ENCODE measurements at places on chromosomes 1 and 21.

GRCh38 chr1:116844775-116845174 is 64.9 kb upstream of the PTGFRN start:
- DNase-seq, result no peak

- DNase-seq, result no peak
Measured at GRCh38 chr1:181151378-181152326, 63.2 kb downstream of the IER5 start.

DNA sequence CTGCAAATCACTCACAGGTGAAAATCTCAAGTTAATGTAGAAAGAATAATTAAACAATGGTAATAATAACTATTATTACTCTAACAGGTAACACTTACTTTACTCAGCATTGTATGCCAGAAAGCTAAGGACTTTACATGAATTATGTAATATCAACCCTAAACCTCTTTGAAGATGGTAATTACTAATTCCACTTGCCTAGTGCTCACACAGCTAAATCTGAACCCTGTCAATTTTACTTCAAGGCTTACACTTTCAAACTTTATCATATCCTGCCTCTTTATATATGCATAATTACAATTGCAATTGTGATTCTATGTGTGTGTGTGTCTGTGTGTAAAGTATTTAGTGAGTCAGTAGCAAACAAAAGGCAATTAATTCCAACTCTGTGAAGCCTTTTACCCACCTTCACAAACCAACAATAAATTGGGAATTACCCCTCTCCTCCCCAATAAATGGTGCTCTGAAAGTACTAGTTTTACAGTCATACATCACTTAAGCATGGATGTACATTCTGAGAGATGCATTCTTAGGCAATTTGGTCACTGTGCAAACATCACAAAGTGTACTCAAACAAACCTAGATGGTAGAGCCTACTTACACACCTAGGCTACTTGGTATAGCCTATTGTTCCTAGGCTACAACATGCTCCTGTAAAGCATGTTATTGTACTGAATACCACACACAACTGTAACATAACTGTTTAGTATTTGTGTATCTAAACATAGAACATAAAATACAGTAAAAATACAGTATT is 5.9 kb downstream of the ZNF644 start:
- DNase-seq, result no peak

- peak; percentile 30 for DNase-seq
Measured at GRCh38 chr1:45522324-45523104, 830 bp upstream of the PRDX1 start.

DNA sequence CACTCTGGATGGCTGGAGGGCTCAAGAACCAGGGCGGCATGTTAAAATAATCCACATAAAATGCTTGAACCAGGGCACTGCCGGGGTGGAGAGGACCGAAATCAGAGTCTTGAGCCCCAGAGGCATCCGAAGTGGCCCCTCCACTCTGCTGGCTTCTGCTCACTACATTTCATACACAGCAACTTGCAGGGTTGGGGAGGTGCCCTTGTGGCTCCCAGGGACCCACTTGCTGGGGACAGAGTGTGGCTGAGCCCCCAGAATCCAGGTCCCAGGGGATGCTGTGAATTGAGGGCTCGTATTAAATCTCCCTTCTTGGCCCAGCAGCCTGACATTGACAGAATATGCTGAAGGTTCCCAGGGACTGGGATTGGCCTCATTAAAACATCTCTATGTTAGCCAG is 181.7 kb downstream of the GRIK3 start:
- no peak for DNase-seq

DNA sequence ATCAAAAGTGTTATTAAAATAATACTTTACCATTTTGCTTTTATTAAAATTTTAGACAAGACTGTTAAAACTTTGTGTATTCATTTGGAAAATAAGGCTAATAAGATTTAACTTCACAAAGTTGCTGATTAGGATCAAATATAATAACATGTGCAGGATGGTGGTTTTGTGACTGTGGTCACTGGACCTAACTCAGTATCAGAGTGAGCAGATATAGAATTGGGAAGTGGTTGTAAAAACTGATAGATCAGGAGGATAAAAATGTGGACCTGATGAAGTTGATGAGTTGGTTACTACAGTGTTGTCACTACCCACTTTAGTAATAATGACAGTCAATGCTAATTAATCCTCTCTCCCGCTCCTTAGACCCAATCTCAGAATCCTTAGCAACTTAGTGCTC is 186.4 kb downstream of the AKT3 start:
- DNase-seq, result no peak

- no peak for DNase-seq
Measured at GRCh38 chr1:85188530-85188929, 12.3 kb downstream of the SYDE2 start.

Data from GM04504 (cell line).